ENCODE measurements at places on chromosomes 3 and 15. TPM values are rescaled to one million over a fixed set of nuclear protein-coding genes. Genes with fewer than 3 reads are reported as not detected.

GRCh38 chr3:157066335-157067098, 93.4 kb downstream of the CCNL1 start:
- DNase-seq = peak; percentile 98

DNA sequence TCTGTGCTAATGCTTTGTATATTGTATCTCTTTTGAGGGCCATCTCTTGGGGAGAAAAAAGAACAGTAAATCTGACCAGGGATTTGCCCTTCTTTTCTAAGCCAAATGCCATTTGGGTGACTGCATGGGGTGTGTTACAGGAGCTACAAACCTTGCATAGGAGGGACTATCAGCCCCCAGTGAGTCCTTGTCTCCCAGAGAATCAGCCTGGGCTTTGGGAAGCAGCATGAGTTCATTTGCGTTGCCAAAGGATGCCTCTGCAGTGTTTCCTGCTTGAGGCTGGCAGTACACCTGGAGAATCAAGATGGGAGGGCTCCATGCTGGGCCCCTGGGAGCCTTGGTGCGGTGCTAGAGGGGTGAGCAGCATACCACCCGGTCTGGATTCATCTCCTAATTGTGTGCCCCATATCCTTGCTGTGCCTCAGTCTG, 49.6 kb upstream of the POLG start:
- DNase-seq = no peak

GRCh38 chr3:66055289-66055688, 16.6 kb upstream of the MAGI1 start:
- no peak for DNase-seq

Gene ZDHHC19
- total RNA-seq = not detected

Gene RYK
- 106 TPM for total RNA-seq

Gene TUBGCP4
- 11.9 TPM for total RNA-seq
